Fibroblast of gingiva (primary cell): ENCODE measurements at places on chromosomes 2 and 18.

- peak; percentile 15 for DNase-seq
Measured at GRCh38 chr2:187055463-187055862, 206.5 kb upstream of the ZSWIM2 start.

- no peak for DNase-seq
Measured at GRCh38 chr2:235842941-235843340, 325.2 kb downstream of the GBX2 start.

DNA sequence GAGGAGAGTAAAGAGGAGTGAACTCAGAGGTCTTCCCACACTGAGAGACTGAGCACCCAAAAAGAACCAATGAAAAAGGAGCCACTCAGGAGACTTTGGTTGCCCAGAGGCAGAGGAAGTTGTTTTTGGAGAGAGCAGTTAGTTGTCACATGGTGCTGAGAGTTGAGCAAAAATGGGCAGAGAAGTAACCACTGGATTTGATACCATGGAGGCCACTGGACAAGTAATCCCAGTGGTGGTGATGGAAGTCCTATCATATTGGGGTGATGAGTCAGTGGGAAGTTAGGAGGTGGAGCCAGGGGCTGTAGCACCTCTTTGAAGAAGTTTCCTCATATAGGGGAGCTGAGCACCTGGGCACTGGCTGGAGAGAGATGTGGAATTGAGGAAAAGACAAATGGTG lies 235.8 kb downstream of the TPGS2 start:
- peak; percentile 35 for DNase-seq

DNA sequence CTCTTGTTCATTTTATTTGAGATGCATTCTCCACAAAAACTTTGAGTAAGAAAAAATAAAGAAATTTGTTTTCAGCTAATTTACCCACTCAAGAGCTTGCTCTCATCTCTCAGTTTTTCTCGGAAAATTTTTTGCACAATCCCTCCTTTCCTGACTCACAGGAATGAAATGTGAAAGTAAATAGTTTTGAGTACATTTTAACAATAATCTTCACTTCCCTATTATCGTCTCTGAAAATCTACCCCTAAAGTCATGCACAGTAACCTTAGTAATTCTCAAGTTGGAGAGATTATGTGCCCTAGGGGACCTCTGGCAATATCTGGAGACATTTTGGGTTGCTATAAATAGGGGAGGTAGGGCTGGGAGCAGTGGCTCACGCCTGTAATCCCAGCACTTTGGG lies 2.6 kb downstream of the CYB5A start:
- peak; percentile 56 for DNase-seq

DNA sequence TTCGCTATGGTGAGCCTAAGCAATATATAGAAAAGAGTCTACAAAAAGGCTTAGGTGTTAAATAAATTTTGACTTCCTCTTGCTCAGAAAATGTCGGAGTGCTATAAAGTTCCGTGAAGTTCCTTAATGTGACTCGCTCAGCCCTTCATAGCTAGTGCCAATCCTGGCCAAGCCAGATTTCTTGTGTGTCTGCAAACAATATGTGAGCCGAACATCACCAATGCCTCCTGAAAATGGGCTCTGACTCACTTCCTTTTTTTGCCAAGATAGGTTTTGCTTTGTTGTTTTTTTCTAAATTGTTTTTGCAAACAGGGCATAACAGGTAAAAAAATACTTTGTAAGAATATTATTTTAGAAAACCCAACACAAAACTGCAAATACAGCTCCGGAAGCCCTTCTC lies 26.1 kb downstream of the CDC42EP3 start:
- peak; percentile 52 for DNase-seq

DNA sequence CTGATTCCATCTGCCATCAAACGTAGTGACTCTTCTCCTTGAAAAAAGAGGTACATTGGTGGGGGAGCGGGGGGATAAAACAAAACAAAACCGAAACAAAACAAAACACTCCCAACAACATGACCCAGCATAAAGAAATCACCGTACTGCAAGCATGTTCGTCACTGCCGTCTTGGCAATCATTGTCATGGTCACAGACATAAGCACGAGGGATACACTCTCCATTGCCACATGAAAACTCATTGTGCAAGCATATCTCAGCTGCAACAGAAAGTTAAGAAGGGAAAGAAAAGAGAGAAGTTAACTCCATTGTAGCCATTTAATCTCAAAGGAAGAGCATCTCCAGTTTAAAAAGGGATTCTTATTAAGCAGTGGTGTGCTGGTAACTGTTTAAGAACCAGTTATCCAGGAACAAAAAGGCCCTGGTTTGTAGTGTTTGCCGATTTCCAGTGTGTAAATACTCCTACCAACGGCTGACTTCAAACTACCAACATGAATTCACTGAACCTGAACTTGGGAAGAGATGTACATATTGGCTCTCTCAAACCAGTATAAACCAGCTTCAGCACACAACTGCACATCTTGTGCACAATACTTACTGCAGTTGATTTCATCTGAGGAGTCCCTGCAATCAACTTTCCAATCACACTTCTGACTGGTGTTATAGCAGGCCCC lies 68.2 kb downstream of the LRP2 start:
- no peak for DNase-seq

GRCh38 chr2:136208682-136209420 lies 90.9 kb upstream of the CXCR4 start:
- DNase-seq: no peak

DNA sequence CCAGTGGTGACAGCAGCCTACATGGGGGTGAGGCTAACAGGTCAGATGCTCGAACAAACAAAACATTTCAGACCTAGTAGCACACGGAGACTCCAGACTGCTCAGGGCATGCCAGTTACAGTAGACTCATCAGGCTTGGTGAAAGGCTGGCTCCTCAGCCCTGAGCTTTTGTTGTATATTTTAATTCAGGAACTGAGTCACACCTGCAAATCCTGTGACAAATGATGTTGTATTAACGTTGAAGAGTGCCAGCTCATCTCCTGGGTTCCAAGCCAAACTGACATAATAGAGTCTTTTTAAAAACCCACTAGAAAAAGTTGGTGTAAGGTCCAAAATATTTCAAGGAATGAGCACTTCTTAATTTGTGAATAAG lies 65.3 kb downstream of the C1D start:
- no peak for DNase-seq

DNA sequence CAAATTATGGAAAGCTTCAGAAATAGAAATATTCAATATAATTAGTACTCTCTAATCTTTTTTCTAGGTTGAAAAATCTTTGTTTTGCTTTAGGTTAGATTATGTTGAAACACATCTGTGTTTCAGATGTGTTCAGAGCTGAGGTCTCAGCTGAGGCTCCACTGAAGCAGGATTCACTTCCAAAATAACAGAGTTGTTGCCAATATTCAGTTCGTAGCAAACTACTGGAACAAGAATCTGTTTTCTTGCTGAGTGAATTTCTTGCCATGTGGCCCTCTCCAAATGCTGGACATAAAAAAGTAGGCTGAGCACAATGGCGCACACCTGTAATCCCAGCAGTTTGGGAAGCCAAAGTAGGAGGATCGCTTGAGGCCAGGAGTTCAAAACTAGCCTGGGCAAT lies 8.7 kb downstream of the PHOSPHO2 start:
- DNase-seq: peak; percentile 76

GRCh38 chr2:224670203-224670602 lies 46.0 kb downstream of the CCDC195 start:
- no peak for DNase-seq

- DNase-seq: no peak
Measured at GRCh38 chr2:44430342-44430741, 68.6 kb downstream of the CAMKMT start.

DNA sequence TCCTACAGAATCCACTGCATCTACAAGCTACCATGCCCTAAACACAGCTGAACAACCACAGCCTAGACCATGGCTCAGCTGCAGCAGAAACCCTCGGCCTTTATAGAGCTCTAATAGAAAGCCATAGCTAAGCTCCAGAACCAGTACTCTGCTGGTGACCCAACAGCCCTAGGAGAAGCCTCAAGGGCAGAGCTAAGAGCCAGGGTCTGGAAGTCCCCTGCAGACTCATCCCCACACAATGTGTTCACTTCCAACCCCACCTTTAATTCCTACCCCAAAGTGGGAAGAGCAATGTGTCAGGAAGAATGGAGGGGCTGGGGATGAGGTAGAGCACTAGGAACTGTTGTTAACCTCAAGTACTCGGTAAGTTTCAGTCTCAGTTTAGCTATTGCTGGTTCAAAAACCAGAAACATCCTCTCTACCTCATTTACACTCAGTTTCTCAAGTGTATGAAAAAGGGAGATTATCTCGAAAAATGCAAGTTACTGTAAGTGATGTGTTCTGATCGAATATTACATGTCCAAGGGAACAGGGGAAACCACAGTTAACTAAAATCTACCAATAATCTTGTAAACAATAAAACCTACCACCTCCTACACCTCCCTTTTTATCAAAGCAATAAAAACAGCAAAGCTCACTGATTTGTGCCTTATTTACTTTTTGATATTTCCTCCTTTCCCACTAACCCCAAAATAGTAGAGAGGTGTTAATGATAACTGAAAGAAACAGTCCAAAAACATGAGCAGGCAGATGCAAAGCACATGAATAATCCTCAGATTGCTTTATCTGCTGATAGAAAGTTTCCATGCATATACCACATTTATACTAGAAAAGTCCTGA lies 36.2 kb downstream of the THADA start:
- no peak for DNase-seq

DNA sequence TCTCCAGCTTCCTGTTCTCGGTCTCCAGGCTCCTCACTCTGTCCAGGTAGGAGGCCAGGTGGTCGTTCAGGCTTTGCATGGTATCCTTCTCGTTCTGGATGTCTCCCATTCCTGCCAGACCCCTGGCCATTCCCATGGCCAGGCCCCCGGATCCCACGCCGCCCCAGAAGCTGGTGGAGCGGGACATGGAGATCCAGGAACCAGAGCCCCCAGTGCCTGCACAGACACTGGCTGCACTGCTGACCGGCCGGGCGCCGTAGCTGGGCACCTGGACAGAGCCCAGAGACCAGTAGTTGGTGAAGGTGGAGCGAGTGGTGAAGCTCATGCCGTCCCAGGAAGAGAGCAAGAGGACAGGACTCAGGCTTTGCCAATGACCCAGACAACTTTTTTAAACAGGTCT lies 129.1 kb upstream of the WDR75 start:
- no peak for DNase-seq

- no peak for DNase-seq
Measured at GRCh38 chr2:15142069-15142689, 419.0 kb downstream of the NBAS start.

DNA sequence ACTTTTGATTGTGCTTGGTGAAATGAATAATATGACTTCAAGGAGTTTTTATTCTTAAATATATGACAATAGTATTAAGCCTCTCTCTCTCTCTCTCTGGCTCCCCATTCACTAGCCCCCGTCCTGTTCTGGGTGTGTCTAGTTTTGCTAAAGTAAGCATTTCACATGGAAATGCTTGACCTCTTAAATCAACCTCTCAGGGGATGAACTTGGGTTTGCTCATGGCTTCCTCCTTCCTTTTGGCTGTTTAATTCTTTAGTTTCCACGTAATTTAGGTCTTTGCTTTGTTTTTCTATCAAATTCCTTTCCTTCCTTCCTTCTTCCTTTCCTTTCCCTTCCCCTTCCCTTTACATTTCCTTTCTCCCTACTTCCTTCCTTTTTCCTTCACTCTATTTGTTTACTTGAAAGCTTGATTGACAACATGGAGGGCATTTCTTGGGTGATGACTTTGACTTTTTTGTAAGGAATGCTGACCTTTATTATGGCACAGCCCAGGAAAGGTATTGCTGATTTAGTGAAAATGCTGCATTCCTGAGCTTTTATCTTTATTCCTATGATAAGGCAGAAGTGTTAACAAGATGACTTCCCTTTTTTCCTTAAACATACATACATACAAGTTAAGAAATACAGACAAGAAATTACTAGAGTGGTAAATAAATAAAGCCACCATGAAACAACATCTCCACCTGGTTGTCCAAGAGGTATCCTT lies 3.6 kb downstream of the DPP4 start:
- DNase-seq: no peak

GRCh38 chr2:148238561-148238960 lies 217.7 kb downstream of the MBD5 start:
- peak; percentile 79 for DNase-seq

DNA sequence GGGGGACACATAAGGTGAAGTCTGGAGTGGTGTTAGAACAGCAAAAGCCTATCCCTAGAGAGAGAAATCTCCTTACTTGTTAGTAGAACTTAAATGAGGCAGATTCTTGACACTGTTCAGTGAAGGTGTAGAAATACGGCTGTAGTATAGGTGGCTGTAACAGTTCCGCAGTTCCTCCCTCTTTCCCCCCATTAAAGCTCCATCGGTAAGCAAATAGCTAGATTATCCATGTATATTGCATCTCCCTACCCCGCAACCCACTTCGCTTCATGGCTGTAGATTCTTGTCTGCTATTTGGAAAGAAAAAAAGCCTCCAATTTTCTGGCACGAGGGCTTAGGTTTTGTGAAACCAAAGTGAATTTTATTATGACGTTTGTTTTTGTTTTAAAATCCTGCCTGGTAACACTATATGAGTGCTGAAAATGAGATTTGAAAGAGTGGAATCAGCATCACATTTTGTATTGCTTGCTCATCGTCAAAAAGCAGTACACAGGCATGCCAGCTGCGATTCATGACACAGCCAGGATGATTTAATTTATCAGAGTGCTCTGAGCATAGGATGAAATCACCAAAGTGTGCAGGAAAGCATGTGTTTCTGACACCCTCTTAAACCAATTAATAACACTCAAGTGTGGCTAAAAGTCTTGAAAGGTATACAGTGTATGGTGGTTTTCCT lies 1.4 kb downstream of the FAM171B start:
- DNase-seq: peak; percentile 85

DNA sequence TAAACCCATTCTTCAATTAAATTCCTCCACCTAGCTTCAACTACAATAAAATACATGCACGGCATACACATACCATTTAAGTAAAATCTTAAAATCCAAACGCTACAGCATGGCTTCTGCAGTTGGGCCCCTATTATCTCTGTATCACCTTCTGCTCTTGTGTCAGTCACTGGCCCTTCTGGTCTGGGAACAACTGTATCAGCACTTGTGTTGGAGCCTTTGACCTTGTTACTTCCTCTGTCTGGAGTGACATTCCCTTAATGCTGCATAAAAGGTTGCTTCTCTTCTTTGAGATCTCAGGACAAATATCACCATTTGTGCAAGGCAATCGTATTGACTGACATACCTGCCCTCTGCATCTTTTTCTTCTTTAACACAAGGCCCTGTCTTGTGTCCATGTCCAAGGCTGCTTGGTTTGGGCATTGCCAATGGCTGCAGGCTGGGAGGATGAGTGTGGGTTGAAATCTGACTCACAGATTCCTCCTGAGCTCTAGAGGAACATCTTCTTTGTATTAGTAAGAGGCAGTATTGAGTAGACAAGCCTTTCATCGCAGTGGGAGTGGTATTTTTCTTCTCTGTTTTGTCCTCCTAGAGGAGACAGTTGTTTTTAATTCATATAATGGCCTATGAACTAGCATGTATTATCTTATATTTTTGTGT lies 267.8 kb upstream of the TRIB2 start:
- DNase-seq: peak; percentile 29

DNA sequence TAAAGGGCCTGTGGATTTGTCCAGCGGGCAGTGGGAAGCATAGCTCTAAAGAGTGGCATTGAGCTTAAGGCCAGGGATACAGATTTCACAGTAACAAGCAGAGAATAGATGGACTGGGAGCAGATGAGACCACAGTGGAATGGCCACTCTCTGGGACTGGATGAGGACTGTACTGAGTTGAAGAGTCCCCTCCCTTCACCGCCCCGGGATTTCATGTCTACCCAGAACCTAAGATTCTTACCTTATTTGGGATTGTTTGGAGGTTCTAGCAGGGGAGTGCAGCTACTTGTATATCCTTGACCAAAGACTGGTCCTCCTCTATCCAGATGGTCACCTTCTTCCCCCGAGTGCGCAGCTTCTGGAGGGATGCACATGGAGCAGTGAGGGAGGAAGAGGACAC lies 28.0 kb upstream of the EFEMP1 start:
- DNase-seq: no peak

GRCh38 chr2:101204400-101205115 lies 48.1 kb upstream of the CNOT11 start:
- no peak for DNase-seq
